ENCODE measurements at places on chromosomes 1 and 21.

DNA sequence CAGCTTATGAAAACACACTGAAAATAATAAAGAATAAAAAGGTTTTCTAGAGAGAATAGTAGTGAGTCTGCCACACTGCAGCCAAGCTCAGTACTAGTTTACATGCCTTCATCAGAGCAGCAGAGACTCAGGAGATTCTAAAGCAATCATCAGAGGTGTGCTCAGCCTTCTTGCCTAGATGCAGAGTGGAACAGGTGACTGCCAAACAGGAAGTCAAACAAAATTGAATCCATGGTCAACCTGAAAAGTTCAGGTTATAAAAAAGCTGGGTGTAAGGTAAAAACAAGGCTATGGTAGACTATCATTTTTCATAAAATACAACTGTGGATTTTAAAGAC, 165.3 kb upstream of the C1orf105 start:
- DNase-seq = no peak

DNA sequence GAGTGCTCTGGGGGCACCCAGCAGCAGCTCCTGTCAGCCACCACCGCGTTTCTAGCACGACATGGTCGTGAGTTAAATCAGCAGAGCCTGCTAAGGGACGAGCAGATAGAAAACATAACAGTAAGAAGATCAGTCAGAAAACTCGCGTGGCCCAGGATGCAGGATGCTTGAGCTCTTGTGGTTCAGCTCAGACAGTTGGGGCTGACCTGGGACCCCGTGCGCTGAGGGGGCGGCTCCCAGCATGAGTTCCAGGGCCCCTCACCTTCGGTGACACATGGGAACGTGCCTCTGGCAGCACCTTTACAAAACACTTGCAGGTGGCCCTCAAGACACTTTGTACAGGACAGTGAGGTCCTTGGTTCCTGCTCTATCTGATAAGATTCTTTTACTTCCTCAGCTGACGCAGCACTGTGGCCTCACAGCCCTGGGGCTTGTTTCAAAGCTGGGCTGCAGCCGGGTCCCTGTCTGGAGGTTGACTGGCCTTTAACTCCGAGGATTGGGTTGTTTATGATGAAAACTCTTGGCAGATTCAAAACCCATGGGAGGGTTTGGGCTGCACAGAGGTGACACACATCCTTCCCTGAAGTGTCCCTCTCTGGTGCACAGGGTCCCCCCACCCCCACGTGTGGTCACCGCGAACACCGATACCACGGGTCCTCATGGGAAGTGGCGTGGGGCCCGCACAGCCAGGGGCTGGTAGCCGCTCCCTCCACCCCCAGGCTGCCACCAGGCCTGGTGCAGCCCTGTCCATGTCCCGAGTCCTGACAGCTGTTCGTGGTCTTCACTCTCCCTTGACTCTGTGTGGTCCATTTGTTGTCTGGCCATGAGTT, 65.3 kb upstream of the COL6A1 start:
- no peak for DNase-seq

GRCh38 chr21:45802425-45802824, 158.9 kb downstream of the PCBP3 start:
- DNase-seq = no peak

GRCh38 chr1:191256917-191257316, 779.3 kb upstream of the BRINP3 start:
- no peak for DNase-seq

GRCh38 chr1:85047472-85048295, 616 bp downstream of the MCOLN3 start:
- peak; percentile 38 for DNase-seq

GRCh38 chr1:108828074-108828961, 28.6 kb downstream of the AKNAD1 start:
- peak; percentile 69 for DNase-seq

DNA sequence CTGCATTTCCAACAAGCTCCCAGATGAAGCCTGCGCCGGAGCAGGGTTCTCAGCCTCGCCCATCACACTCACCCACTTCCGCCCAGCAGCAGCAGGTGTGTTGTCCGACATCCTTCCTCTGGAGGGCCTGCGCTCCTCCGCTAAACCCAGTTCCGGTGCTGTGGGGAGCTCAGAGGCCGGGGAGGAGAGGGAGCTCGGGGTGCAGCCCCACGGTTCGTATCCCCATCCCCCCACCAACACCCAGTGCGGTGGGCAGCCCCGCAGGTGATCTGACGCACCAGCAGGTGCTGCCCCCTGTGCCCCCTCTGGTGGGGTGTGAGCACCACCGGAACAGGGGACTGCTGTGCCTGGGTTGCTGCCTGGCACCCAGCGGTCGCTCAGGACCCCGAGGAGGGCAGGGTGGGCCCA, 3.4 kb upstream of the PEX10 start:
- peak; percentile 76 for DNase-seq

- no peak for DNase-seq
Measured at GRCh38 chr1:30697571-30698376, 25.6 kb downstream of the MATN1 start.

GRCh38 chr1:200934676-200935245, 40.1 kb downstream of the INAVA start:
- DNase-seq = no peak

- DNase-seq = no peak
Measured at GRCh38 chr1:16386454-16387113, 19.5 kb downstream of the SZRD1 start.

DNA sequence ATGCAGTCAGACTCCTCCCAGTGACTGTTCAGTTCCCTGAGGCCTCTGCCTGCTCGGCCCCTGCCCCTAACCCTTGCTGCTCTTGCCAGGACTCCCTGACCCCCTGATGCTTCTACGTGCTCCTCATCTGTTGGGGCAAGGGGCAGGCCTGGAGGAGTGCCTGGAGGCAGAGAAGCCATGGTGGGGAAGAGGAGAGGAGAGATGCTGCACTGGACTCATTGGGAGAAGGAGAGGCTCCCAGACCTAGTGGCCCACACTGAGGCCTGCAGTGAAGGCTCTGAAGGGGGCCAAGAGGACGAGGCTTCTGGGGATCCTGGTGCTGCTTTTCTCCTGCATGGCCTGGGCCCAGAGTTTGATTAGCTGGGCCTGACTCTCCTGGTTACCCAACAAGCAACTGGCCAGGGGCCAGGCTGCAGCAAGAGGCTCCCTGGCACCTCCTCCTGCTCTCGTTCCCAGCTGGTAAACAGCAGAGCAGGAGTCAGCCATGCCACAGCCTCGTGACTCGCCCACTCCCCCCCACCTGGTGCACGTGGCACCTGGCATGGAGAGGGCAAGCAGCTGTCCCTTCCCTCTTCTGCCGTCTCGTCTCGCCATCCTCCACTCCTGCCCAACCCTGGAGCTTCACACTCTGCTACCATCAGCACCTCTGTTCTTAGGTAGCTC, 847 bp upstream of the RORC start:
- DNase-seq = peak; percentile 93

- DNase-seq = no peak
Measured at GRCh38 chr1:221874285-221875003, 132.6 kb upstream of the DUSP10 start.

GRCh38 chr1:56236688-56237087, 342.7 kb downstream of the PLPP3 start:
- DNase-seq = no peak

DNA sequence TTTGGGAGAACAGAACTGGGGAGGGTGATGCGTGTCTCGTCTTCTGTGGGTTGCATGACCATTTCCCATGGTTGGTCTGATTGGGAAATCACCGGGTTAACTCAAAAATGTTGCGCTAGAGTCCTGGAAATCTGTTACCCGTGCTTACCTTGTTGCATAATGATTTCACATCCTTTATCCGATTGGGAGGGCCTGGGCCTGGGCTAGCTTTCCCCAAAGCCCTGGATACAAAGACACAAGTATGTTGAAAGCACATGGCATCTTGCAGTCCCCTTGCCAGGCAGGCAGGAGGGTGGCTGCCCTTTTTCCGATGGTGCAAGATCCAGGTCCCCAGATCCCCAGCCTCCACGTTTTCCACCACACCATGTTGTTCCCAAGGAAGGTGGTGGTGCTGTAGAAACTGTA, 582 bp downstream of the TRPM2 start:
- no peak for DNase-seq

GRCh38 chr1:93692451-93692861, 10.8 kb upstream of the BCAR3 start:
- DNase-seq = no peak

GRCh38 chr1:155022136-155022926, 11.2 kb downstream of the DCST2 start:
- DNase-seq = no peak

DNA sequence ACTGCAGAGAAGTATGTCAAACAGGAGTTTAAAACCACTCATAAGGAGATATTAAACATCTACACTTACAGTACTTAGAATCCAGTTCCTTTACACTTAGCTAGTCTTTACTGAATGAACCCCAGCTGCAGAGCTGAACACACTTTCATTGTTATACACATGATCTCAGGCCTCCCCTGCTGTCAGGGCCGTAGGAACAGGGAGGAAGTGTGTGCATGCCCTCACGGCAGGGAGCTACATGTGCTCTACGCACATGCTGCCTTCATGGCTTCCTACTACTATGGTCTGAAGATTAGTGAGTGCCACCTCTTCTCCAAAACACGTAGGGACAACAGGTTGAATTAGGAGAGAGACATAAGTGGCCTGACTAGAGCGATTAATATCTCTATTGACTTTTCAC, 191.5 kb downstream of the SIPA1L2 start:
- no peak for DNase-seq

DNA sequence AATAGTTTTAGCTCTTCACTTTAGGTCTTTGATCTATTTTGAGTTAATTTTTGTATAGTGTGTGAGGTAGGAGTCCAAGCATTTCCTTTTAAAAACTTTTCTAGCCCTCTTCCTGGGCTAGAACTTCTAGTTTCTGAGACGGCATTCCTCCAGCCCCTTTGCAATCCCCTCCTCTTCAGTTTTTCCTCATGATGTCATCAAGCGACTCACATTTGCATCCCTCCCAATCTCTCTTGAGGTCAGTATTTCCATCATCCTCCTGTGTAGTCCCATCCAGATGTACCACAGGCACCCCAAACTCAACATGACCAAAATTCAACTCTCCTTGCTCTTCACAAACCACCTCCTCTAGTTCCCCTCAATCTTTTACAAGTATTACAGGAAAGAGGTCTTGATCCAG, 10.7 kb downstream of the HMGN2 start:
- DNase-seq = no peak

DNA sequence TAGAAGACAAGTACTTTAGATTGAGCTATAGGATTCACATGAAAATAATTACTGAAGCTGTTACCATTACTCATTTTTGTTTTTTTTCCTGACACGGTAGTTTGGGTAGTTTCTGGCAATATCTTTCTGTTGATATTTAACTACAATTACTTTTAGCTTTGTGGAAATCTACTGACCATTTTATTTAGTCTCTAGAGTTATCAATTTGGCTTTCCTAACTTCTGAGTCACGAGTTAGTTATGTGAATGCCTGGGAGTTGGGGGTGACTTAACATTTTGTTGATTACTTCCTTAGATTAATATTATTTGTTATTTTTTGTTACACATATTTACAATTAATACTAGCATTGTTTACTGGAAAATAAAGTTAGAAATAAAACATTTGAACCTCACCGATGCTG, 160.6 kb downstream of the HMCN1 start:
- DNase-seq = no peak

GRCh38 chr1:114803001-114803400, 22.5 kb upstream of the SIKE1 start:
- DNase-seq = no peak

DNA sequence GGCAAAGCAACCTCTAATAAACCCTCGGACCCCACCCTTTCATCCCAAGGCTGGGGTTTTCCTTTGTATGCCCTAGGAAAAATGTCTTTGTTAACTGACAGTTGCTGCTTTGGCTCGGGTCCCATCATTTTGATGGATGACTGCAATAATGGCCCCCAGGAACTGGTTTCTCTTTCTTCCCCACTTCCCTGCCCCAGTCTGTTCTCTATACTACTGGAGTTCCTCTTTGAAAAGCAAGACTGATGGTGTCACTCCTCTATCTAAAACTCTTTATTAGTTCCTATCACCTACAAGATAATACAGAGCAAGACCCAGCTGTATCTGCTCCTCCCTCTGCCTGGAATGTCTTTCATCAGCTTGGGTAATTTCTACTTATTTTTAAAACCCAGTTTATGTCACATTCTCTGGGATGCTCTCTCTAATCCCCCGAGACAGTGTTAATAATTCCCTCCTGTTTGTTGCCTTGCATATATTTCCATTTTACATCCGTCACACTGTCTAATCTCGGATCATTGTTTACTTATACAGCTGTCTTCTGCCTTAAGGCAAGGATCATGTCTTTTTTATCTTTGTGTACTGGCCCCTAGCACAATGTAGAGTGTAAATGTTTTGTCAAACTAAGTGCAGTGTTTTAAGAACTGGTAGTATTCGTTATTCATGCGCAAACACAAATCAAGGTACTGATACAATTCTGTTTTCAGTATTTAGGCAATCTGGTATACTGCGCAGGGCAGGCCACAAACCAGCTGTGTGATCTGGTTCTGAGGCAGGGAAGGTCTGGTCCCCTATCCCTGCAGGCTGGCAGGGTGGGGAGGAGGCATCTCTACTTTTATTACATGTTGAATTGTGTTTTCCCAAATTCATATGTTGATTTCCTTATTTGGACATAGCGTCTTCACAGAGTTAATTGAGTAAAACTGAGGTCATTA, 16.1 kb downstream of the SLAMF1 start:
- no peak for DNase-seq

DNA sequence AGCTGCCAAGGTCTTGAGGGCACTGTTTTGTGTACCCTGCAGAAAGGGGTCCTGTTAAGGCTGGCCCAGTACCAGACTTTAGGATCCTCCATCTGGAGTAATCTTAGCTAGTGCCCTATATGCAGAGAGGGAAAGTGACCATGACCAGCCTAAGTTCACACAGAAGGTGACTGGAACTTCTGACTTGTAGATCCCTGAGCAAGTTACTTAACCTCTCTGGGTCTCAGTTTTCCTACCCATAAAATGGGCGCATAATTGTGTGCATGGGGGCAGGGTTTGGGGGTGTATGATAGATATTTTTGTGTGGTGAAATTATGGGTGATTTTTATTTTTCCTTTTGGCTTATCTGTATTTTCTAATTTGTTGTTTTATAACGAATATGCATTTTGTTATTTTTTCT, 3.3 kb upstream of the SHISAL2A start:
- no peak for DNase-seq

GRCh38 chr1:76238094-76238628, 163.6 kb downstream of the ST6GALNAC3 start:
- no peak for DNase-seq

DNA sequence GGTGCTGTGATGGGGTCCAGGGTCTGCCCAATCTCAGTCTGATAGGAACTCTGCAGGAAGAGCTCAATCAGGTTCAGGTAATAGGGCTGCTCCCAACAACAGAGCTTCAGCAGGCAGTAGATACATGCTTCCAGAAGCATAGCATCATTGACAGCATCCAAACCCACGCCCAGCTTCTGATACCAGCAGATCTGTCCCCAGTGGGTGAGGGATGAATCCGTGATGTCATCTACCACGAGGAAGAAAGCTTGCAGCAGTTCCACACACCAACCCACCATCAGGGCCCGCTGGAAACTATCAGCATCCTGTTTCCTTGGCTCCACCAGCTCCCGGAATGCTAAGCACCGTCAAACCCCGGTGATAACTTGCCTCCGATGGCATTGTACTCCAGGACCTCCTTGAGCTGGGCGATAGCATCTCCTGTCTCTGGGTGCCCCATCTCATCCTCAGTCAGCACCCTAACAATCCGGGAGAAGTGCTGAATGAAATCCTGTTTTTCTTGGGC, 14.7 kb downstream of the NEK2 start:
- no peak for DNase-seq

- no peak for DNase-seq
Measured at GRCh38 chr21:29481081-29481480, 182.4 kb downstream of the BACH1 start.

Measured in left colon (tissue), 2 donors.